ENCODE measurements at places on chromosomes 12 and 14.

GRCh38 chr12:107310621-107311020 is 217.3 kb upstream of the CRY1 start:
- no peak for DNase-seq

DNA sequence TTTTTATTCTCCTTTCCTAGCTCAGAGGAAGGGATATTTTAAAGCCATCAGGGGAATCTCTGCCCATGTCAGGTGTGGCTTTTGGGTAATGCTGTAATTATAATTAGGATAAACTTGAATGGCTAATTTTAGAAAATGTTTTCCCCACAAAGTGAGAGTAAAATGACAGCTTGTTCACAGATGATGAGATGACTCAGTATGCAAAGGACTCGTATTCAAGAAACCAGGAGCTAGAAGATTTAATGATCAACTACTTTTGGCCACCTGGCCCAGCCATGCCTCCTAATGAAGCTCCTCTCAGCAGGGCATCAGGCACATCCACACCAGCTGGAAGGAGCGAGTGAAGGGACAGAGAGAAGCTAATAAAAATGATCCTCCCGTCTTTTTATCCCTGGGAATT is 29.0 kb upstream of the PLEKHG7 start:
- no peak for DNase-seq

- DNase-seq = no peak
Measured at GRCh38 chr14:101788016-101788635, 26.6 kb downstream of the PPP2R5C start.

DNA sequence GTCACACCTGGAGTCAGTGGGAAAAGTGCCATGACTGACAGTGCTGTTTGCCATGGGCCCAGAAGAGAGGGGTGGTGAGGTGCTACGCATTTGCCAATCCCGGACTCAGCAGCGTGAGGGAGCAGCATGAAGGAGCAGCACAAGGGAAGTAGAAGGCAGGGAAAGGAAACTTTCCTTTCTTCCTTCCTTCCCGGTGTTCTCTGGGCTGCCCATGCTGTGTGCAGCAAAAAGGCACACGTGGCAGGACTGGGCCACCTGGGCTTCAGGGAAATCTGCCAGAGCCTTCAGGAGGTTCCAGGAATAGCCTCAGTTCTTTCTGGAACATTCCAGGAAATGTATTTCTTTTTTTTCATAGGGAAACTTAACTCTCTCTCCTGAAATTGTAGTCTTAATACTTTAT is 23.0 kb downstream of the TRIM9 start:
- DNase-seq = no peak

DNA sequence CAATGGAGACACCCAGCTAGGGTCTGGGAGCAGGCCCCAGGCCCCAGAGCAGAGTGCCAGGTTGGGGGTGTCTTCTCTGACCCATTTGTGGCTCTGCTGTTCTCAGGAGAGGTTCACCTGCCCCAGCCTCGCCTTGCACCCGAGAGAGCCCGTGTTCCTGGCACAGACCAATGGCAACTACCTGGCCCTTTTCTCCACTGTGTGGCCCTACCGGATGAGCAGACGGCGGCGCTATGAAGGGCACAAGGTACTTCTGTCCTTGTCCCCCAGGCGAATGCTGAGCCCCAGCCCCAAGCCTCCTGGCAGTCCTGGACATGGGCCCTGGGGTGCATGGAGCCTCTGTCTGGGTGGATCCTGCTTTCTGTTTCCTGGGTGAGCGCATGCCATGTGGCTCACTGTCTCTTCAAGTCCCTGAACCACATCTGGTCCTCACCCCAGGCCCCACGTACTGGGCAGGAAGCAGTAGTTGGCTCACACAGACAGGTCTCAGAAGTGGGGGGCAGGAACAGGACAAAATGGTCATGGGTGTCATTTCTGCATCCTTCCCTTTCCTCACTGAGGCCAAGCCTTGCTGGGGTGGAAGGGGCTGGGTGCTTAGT is 58.2 kb downstream of the BEGAIN start:
- no peak for DNase-seq

DNA sequence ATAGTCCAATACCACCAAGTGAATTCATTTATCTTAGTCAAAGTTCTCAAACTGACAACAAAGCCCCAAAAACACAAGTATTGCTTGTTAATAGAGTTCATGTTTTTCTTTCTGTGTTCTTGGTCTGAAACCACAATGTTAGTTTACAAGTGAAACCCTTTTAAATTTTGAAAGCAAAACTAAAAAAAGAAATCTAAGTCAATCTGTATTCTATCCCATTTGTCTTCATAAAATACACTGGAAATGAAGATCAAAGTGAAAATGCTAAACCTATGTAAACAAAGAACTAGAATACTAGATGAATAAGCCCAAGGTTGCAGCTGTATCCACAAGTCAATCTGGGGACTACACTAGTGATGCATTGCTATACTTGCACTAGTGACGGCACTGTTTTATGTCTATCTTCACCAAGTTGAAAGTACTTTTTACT is 10.4 kb downstream of the MAP4K5 start:
- DNase-seq = no peak

- DNase-seq = no peak
Measured at GRCh38 chr12:24118668-24119067, 169.2 kb upstream of the SOX5 start.

- no peak for DNase-seq
Measured at GRCh38 chr12:128966203-128966810, 113.0 kb downstream of the GLT1D1 start.

DNA sequence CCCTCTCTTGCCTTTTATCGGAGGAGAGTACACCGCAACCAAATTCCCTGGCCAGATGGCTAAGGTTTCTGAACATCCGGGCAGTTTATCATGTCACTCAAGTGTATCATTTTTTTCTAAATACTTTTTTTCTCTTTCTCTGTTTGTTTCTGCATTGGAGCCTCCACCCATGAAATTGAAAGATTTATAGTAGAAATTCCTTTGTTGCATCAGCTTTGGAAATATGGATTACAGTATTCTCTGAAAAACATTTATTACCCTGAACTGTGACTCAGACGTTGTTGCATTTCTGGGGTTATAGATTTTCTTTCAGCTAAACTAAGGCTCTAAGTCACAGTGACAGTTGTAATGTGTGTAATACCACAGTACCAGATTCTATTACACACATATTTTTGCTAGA is 187.0 kb downstream of the SPTSSA start:
- DNase-seq = no peak

DNA sequence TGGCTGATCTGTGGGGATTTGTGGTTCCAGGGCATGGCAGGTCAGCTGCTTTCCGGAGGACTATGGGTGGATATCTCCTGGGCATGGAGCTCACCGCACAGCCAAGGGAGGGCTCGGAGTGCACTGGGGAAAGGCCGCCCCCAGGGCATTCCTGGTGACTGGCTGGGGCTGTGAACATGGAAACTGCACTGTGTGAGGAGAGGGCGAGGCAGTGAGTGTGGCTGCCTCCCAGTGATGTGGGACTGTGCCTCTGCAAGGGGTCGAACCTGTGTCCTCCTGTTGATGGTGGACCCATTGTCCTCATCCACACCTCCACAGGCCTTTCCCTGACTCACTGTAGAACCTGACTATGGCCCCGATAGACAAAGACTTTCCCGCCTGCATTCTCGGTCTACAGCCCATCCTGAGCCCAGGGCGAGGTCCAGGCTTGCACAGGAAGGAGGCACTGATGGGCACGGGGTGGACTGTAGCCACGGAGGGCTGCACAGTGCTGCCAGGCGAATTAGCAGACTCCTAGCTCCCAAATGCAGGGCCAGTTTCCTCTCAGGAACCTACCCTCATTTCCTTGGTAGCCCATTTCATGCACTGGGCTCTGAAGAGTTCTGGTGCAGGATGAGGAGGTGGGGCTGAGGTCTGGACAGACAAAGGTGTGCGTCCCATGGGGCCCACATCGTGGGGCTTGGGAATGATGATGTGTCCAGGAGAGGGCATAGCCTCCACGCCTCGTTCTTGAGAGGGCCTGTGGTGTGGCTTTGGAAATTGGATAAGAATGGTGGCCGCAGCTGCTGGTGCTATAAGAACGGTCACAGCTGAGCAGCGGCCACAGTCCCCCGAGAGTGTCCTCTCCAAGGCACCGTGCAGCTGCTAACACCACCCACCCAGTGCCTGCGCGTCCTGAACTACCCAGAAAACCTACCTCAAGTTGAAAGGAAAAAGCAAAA is 415.1 kb downstream of the TMEM121 start:
- no peak for DNase-seq

DNA sequence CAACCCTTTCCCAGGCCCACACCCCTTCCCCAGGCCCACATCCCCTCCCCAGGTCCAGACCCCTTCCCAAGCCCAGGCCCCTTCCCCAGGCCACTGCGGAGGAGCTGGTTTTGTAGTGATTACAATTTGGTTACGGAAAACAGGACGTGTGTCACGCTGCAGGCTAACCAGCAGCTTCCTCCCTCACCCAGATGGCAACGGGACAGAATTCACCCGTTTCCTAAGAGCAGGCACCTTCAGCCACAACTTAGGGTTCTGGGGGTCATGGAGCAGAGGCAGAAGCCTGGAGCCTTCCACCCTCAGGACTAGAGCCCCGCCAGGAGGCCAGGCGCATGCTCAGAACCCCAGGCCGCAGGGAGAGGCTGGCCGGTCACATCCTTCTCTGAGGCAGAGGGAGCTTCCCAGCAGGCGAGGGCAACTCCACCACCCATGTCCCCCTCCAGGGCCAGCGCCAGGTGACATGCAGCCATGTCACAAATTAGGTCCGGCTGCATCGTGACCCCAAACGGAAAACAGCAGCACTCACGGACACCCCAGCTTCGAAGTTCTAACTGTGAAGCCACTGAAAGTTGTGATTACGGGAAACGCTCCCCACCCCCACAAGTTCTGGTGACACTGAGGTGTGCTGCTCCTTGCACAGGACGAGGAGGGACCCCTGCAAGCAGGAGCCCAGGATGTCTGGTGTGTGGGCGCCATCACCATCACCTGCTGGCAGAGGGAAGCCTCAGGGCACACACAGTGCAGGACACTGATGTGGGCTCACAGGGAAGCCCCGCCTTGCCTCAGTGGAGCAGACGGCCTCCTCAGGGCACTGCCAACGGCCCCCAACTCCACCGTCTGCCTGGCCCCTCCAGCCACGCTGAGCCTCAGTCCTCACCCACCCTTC is 7.7 kb downstream of the BRF1 start:
- no peak for DNase-seq

DNA sequence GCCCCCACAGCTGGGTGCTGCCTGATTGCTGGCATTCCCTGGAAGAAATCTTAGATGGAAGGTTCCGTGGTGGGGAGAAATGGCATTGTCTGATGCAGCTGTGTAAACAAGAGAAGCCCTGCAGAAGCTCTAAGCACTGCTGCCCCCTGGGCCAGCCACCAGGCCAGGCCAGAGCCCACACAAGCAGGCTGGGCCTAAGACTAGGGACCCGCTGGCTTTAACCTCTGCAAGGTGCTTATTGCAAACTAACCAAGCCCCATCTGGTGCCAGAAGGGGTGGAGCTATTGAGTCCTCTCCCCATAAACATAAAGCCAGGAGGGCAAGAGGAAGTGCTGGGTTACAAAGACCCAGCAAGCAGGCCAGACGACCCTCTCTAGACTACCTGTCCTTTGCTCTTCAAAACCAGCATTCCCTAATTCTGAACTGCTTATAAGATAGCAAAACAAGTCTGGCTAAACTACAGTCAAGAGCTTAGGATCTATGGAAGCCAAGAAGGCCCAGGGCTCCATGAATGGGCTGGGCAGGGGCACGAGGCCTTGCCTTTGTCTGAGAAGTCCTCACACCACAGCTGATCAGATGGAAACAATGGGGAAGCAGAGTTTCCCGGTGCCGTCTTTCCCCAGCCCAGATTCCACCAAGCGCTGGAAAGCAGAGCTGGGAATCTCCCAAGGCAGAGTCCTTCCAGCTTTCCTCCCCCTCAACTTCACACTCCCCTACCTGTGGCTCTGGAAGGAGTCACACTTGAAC is 28.8 kb downstream of the P2RX4 start:
- no peak for DNase-seq
